ENCODE measurements at places on chromosomes 2 and 18.
A peak's percentile ranks its signal among the peaks of the same experiment; 100 is the strongest.

DNA sequence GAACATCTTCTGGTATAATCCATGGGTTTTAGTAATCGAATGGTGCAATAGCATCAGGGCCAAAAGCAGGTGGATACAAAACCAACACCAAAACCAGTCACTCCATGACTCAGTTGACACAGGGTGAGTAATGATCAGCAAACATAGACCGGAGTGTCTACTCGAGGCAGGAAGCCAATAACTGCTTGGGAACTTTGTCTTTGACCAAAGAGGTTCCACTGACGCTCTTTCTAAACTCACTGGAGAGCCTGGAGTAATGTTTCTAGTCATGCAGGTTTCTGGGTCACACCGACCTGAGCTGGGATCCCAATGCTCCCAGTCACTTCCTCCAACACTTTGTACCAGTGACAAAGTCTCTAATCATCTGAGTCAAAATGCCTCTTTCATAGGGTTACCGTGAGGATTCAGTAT, 30.9 kb downstream of the MREG start:
- DNase-seq, result no peak

DNA sequence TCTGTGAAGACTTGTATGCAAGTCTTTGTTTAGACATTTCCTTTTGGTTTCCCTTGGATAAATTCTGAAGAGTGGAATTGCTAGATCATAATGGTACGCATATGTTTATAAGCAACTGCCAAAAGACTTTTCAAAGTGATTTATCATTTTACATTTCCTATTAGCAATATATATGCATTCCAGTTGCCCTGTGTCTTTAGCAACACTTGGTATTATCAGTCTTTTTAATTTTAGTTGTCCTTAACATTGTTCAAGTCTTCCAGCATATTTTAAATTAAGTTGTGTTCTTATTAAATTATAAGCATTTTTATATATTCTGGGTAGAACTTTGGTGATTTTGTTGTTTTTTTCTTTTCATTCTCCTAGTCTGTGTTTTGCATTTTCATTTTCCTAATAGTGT, 81.8 kb downstream of the EML6 start:
- no peak for DNase-seq

- no peak for DNase-seq
Observed at GRCh38 chr2:240873805-240874714, 5.4 kb downstream of the AGXT start.

GRCh38 chr2:137950238-137950637, 14.0 kb upstream of the HNMT start:
- DNase-seq, result no peak

DNA sequence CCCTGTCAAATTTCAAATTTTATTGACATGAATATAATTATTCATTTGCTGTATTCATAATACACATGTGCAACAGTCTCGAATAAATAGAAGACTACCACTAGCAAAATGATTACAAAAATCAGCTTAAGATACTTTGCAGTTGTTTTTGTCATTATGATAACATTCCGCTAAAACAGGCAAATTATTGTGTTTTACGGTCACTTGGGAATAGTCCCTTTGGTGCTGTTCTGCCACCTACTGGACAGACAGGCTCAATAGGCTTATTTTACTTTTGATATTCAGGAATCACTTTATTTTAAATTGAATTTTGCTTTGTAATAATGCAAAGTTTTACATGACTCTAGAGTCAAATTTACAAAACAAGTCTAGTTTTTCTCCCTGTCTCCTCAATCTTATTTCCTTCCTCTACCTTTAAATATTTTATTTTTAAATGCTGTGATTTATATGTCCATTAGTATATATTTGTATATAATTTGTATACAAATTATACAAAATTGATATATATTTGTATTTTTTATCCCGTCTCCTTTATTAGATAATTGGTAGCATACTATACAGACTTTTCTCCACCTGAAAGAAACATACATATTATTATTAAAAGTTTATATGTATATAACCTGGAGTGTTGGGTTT, 456.3 kb downstream of the DLGAP1 start:
- DNase-seq, result no peak

GRCh38 chr2:172256886-172257285, 154.2 kb upstream of the DLX2 start:
- no peak for DNase-seq

DNA sequence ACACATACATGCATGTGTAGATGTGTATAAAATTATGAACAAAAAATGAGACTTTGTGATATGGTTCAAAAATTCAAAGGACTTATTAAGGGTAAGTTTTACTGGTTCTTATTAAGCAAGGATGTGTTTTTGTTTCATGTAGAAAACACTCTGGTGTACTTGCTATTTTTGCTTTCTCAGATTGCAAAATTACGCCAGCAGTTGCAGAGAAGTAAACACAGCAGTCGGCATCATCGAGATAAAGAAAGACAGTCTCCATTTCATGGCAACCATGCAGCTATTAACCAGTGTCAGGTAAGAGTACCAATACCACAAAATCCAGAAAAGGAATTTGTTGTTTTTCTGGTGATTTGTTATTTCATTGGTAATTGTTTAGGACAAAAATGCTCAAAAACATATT, 91.3 kb downstream of the FAM117B start:
- no peak for DNase-seq

DNA sequence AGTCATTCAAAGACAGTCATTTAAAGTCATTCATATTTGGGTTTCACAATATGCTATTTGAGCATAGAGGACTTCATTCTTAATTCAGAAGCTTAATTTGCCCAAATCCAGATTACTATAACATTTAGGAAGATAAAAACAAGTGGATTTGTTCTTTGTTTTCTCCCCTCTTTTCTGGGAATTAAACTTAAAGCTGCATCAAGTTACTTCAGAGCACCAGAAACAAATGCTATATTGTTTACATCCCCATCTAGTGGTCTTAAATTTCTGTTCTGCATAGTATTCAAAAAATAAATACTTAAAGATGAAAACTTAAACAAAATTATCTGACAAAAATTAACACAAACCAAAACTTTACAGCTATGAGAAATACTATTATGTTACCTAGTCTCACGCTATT, 34.7 kb upstream of the MARCHF7 start:
- no peak for DNase-seq

- DNase-seq, result no peak
Observed at GRCh38 chr2:31319406-31320175, 85.6 kb downstream of the EHD3 start.

DNA sequence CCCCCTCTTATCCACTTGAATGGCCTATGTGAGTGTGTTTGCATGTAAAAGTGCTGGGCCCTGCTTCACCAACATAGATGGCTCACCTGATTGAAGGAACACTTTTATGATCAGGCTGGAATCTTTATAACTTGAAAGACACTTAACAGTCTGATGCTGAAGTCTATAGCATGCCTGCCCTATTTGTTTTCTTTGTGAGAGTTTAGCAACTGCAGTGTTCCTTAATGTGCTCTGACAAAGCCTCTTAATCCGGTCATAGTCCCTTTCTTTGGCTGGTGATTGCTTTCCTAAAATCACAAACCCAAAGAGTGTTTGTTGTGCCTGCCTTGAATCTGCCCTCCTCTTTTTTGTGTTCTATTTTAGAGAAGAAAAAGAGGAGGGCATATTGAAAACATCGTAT, 1382.8 kb upstream of the CELF4 start:
- DNase-seq, result no peak

DNA sequence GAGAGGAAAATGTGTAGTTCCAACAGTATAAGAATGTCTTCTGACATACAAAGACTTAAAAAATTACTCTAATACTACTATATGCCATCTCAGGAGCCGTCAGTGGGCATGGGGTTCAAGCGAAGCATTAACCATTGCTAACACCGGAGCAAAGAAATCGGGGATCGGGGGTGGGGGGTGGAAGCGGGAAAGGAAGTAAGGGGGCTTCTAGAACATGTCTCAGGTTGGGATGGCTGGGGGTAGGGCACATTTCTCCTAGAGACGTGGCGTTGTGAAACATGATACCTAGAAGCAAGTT, 702 bp downstream of the LMAN1 start:
- DNase-seq, result no peak

DNA sequence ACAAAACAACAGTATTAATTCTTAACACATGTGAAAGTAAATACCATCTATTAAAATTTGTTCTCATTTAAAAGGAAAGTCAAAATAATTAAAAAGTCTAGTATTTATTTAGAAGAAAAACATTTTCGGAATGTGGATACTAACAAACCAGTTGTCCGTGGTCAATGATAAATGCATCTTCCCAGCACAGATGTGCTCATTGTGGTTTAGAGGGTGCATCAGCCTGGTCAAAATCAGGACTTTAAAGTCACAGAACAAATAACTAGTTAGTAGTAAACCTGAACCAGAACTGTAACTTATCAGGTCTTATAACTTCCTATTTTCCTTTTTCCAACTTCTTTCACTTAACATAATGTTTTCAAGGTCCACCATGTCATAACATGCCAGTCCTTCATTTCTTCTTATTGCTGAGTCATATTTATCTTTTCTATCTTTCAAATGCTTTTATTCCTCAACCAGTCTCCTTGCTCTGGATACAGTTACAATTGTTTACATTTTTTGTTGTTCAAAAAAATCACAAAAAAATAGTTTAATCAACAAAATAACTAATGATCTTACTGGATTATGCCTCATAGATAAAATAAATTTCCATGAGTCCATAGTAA, 55.8 kb downstream of the ID2 start:
- no peak for DNase-seq

DNA sequence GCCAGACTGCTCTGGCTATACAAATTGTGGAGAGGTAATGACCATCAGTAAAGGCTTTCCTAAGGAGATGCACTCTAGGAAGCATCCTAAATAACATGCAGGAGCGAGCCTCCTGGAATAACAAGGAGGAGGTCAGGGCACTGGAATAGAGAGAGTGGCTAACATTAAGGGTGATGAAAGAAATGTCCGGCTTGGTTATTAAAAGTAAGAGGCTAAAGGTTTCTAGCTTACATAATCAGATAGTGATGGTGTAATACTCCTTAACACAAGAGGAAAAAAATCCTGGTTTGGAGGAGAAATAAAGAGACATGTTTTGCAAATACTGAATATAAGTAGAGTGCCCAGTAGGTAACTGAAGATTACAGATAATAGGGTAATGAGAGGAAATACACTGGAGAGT, 365.7 kb downstream of the ZEB2 start:
- DNase-seq, result no peak

DNA sequence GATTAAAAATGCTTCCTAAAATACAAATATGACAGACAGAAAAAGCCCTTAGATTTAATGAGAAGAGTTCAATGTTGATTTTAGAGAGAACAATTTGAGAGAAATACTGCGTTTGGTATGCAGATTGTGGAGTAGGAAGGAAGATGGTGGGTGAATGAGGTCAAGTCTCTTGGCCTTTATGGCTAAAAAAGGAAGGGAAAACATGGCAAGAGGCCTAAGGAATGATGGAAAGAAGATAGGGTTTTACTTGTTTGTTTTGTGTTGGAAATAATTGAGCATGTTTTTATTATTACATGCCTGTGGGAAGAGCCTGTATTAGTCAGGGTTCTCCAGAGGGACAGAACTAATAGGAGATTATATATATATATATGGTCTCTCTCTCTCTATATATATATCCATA, 318.1 kb downstream of the TRIB2 start:
- no peak for DNase-seq

- DNase-seq, result no peak
Observed at GRCh38 chr18:11849279-11849678, 1.9 kb upstream of the CHMP1B start.

- DNase-seq, result peak; percentile 55
Observed at GRCh38 chr2:9813312-9814128, 29.8 kb upstream of the TAF1B start.

- DNase-seq, result no peak
Observed at GRCh38 chr2:175864137-175864850, 137.8 kb downstream of the LNPK start.

GRCh38 chr2:218219934-218220333, 2.9 kb downstream of the ARPC2 start:
- DNase-seq, result no peak

- no peak for DNase-seq
Observed at GRCh38 chr18:9872823-9873222, 12.9 kb upstream of the TXNDC2 start.

DNA sequence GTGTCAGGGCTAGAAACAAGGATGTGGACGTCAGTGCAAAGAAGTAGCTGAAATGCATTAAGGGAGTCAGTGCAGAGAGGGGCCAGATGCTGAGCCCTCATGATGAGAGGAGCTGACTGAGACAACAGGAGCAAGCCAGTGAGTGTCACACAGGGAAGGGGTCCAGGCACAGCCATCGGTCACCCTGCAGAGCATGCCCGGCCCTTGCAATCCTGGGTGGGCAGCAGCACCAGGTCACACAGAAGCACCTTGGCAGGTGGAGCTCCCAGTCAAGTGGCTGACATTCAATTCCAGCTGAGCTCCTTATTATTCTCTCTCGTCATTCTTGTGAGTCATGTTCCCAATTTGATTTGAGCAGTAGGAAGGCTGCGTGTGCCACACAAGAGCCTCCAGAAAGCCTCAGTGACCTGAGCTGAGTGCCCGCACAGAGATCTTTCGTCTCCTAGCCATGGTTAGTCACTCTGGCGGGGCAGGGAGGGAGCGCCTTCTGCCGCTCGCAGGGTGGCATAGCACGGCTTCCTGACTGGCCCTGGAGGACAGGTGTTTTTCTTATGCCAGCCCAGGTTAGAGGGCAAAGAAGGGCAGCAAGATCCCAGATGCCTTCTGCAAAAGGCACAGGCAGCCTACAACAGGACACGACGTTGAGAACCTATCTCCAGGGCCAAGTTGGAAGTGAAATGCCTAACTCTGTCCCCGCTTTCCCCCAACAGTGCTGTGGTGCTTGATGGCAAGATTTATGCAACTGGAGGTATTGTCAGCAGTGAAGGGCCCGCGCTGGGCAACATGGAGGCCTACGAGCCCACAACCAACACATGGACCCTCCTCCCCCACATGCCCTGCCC, 220.9 kb downstream of the ATAD2B start:
- no peak for DNase-seq

GRCh38 chr2:42769583-42770287, 5.8 kb upstream of the OXER1 start:
- no peak for DNase-seq

GRCh38 chr2:206198677-206199076, 39.0 kb downstream of the EEF1B2 start:
- no peak for DNase-seq

DNA sequence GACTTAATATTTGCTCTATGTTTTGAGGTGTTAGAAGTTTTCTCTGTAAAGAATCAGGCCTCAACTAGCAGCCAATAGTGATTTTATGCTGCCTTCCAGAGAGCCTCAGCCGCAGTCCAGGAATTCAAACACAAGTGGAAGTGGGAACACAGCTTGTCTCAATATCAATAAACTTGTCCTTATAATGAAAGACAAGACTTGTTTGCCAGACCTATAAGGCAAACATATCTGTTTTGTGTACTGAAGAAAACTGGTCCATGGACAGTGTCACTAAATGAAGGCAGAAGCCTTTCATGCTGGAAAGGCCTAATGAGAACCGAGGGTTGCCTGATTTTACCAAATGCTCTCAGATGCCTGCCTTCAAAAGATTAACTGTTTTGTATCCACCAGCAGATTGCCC, 182.2 kb downstream of the EPHA4 start:
- DNase-seq, result no peak

GRCh38 chr2:53435610-53436009, 332.0 kb upstream of the CHAC2 start:
- DNase-seq, result no peak
